ENCODE measurements at places on chromosomes 5 and 9. TPM values are rescaled to one million over a fixed set of nuclear protein-coding genes. Genes with fewer than 3 reads are reported as not detected.

- ATAC-seq = no peak
These were observed 59.1 kb upstream of the SH3GL2 start for GRCh38 chr9:17519761-17520160.

DNA sequence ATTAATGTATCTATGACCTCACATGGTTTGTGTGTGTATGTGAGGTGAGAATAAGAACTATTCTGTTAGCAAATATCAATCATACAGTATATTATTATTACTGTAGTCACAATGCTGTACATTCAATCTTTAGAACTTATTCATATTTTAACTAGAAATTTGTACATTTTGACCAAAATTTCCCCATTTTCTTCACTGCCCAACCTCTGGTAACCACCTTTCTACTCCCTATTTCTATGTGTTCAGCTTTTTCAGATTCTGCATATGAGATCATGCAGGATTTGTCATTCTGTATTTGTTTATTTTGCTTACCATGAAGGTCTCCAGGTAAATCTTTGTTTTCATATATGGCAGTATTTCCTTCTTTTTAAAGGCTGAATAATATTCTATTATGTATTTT lies 607.9 kb downstream of the SLCO4C1 start:
- no peak for ATAC-seq

Gene PRRX2
- total RNA-seq = 0.32 TPM

Gene ISOC1
- 24.1 TPM for total RNA-seq

GRCh38 chr9:27125030-27125429 lies 16.0 kb downstream of the TEK start:
- no peak for ATAC-seq

Gene GRXCR2
- not detected for total RNA-seq

All from activated T-helper 17 cell treated with anti-CD3 and anti-CD28 coated beads, Interleukin-2, amount 50 U/mL, for 72 hours (primary cell).